ENCODE measurements at places on chromosomes 3 and 15. TPM values are rescaled to one million over a fixed set of nuclear protein-coding genes. Genes with fewer than 3 reads are reported as not detected.

DNA sequence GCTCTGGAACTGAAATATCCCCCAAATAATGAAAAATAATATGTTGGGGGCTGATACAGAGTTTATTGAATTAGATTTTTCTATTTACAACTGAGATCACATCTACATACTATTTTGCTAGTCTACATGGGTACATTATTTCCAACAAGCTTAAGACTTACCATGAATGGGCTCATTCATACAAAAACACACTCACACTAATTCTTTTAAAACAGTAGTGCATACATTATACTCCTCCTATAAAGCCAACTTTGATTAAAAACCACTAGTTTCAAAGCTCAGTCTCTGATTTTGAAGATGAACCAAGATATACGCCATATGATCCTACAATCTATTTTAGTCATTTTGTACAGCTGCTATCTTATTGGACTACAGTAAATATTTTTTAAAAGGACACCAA, 24.9 kb downstream of the TSPAN3 start:
- H3K27me3 ChIP-seq: no peaks in the 10 kb centered on the region
- DNase-seq: no peak
- H3K4me1 ChIP-seq: no peaks in the 10 kb centered on the region
- H3K4me3 ChIP-seq: no peak overlapping the region
- no peak overlapping the region for H3K27ac ChIP-seq
- H3K36me3 ChIP-seq: peaks cover 19% of the 10 kb centered on the region

The GRK7 gene
- total RNA-seq: 1.2 TPM

GRCh38 chr3:49930922-49931321, 1.3 kb upstream of the MON1A start:
- H3K27me3 ChIP-seq: no peaks in the 10 kb centered on the region
- peaks cover 22% of the 10 kb centered on the region for H3K4me1 ChIP-seq
- no peak overlapping the region for H3K4me3 ChIP-seq
- DNase-seq: no peak
- no peaks in the 10 kb centered on the region for H3K36me3 ChIP-seq

The PCSK6 gene
- total RNA-seq: 12.9 TPM
